ENCODE measurements at places on chromosomes 3 and 15.
A peak's percentile ranks its signal among the peaks of the same experiment; 100 is the strongest.

GRCh38 chr15:47756872-47757271, 39.6 kb downstream of the SEMA6D start:
- DNase-seq: peak; percentile 56

DNA sequence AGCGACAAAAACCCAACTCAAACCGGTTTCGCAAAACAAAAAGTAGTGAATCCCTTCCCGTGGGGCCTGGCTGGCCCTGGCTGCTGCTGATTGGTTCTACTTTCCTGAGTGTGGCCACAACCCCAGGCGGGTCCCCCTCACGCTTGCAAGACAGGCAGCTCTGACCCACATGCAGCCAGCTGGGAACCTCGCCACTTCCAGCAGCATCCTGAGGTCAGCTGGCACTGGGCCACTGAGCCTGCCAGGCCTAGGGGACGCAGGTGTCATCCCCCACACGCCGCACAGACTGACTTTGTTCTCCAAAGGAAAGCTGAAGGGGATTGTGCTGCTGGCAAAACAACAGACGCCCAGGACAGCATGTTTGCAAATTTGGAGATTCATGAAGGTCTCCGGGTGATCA, 111.1 kb downstream of the TPRA1 start:
- no peak for DNase-seq

DNA sequence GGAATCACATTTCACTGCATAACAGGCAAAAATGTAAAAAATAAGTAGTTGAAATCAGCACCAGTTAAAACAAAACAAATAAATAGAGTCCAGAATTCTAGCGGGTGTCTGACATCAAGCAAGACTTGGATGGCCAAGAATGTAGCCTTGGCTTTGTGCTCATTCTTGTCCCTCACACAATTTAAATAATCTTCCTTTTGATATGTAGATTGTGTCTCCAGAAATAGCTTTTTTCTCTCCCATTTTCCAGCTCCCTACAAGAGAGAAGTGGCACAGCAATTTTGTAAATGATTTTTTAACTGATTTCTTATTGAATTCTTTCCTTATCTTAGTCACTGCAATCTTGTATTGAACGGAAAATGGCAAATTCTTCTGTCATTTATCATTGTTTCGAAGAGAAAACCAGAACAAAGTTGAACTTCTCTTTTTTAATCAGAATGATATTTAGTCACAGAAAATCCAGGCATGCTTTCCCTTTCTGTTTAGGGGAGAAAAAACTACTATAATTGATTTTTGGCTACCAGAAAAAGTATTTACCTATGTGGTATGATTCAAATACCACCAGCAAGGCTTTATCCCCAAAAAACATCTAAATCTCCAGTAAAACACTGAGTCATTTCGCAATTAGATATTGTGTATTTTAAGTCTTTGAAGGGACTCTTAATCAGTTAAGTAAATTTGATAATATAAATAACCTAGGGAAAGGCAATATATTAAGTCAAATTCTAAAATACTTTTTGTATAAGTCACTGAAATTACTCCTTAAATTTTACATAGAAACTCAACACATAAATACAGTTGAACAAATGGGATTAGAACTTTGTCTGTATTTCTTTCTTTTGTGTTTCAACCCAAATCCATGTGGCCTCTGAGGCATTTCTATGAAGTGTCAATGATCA, 481.7 kb downstream of the GBE1 start:
- DNase-seq: no peak

DNA sequence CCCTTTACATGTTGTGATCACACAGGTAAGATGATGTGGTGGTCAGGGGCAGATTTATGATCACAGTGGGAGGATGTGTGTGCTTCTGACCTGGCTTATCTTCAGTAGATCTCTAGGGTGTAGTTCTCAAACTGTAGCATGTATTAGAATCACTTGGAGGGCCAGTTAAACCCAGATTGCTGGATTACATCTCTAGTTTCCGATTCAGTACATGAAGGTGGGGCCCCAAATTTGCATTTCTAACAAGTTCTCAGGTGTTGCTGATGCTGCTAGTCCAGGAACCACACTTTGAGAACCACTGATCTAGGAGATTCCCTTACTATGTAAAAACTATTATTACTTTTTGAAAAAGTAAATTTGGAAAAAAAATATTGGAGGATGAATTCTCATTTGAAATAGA, 199.3 kb upstream of the GOLIM4 start:
- DNase-seq: no peak

DNA sequence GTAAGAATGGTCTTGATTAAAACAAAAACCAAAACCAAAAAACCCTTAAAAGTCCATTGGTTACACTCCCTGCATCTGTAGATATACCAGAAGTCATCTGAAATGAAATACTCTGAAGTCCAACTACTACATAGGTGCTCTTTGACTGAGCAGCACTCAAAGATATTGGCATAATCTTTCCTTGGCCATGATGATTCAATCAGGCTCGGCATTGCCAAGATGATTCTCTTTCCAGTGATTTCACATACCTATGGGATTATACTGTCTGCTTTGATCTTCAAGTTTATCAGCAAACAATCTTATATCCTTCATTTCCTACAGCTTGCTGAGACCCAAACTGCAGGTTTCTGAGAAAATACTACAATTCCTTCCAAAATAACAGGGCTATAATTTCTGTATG, 35.9 kb upstream of the DIPK2A start:
- no peak for DNase-seq

- DNase-seq: no peak
Measured at GRCh38 chr3:54222316-54222715, 100.0 kb downstream of the CACNA2D3 start.

GRCh38 chr3:123113889-123114450, 47.1 kb downstream of the PDIA5 start:
- no peak for DNase-seq

DNA sequence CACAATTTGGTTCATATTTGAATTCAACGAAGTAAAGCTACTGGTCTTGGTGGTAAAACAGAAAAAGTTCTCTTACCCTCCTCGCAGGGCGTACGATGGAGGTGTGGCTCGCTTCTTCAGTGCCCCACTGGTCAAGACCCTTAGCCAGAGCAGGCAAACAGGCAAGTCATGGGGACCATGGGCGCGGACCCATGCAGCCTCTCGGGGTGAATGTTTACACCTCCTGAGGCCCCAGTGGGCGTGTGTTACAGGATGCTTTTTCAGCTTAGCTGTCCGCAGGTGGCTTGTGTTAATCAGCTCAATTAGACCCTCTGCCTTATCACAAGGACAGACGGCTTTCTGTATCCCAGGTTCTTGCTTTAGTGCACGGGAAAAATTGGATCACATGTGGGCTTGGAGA, 991.8 kb downstream of the GBE1 start:
- peak; percentile 47 for DNase-seq

All from islet precursor cell (in vitro differentiated cells).